NCI-H187 treated with DMSO at 0.1 percent for 48 hours (cell line): ENCODE measurements at places on chromosomes 12 and 14.

- no peak for DNase-seq
Measured at GRCh38 chr12:131353376-131353775, 357.5 kb upstream of the SFSWAP start.

DNA sequence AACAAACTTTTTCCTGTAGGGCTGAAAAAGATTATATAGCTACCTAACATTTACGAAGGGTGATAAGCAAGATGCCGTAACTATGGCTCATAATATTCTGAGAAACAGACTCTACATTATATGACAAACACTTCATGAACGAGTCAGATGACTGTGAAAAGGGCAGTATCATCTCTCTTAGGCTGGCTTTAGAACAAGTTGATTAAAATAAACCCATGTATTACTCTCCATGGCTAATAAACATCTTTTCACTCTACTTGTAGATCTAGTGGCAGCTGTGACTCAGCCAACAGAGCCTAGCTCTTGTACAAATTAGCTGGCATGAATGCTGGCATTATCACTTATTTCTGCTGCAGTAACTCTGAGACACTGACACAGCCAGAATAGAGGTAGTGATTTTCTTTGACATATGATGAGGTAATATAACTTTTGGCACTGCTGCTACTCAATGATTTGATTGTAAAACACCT is 47.1 kb downstream of the SLC2A13 start:
- no peak for DNase-seq

DNA sequence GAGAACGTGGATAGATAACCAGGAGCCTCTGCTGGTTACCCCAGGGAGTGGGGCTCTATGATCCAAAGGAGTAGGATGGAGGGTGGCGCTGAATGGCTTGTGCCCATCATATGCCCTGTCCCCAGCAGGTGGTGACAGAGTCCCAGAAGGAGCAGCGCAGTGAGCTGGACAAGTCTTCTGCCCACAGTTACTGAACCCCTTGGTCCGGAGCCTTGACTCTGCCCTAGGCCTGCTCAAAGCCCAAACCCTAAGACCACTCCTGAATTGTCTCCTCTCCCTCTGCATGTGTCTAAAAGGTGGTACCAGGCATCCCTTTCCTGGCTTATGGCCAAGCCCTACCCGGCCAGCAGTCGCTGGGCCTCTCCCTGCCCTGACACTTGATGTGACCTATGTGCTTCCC is 3.2 kb downstream of the PRPH start:
- DNase-seq: no peak

DNA sequence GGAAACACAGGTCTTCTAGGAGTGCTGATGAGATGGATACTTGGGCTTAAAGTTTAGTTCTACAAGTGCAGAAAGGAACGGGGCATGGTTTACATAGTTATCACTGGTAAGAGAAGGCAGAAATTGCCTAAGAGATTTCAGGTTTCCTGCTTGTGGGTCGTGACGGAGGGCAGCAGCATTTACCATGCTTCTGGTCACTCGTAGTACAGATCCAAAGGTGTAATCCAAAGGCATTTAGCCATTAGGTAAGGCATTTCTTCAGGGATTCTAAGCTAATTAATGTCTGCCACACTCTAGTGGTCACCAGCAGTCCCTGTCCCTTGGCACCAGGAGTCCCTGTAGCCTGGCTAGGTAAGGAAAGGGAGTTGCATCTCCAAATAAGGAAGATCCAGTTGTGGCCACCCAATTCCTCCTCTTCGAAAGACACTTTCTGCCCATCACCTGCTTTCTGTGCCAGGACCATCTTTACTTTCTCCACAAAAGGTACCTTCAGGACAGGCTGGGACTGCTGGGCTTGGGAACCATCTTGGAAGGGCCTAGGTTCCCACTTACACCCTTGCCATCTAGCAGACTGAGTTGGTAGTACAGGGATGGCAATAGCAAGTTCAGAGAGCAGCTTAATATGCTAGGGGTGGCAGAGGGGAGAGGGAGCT is 1.5 kb downstream of the GSTZ1 start:
- DNase-seq: no peak

DNA sequence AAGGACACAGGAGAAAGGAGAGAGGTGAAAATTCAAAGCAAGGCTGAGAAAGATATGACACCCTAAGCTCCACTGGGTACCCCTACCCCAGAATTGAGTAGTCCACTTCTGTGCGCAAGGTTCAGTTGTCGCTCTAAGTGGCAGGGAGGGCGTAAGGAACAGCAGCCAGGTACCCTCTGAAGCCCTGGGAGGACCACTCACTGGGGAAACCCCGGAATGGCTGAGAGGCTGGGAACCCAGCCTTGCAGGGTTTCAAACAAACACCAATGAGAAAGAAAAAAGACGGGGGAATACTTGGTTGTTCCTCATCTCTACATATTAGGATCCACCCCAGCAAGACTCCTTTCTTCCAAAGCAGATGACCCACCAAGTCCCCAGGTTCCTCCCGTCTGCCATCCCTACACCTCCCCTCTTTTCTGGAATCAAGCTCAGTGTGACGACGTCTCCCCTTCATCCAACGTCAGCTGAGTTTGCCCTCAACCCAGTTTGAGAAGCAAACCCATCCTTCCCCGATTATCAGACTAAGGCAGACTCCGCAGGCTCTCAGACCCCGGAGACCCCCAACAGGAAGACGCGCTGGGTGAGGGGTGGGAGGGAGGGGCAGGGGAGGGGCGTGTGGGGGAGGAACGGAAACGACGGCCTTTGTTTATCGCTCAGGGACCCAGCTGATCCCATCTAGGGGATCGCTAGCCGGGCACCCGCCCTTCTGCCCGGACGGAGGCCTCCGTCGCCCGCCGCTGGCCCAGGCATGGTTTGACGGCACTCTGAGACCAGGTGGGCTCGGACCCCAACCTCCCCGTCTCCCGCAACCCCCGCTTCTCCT is 795 bp downstream of the LMBR1L start:
- DNase-seq: no peak

GRCh38 chr12:64773386-64773785 is 14.2 kb upstream of the GNS start:
- no peak for DNase-seq

GRCh38 chr12:52684431-52684830 is 4.2 kb upstream of the KRT1 start:
- no peak for DNase-seq

DNA sequence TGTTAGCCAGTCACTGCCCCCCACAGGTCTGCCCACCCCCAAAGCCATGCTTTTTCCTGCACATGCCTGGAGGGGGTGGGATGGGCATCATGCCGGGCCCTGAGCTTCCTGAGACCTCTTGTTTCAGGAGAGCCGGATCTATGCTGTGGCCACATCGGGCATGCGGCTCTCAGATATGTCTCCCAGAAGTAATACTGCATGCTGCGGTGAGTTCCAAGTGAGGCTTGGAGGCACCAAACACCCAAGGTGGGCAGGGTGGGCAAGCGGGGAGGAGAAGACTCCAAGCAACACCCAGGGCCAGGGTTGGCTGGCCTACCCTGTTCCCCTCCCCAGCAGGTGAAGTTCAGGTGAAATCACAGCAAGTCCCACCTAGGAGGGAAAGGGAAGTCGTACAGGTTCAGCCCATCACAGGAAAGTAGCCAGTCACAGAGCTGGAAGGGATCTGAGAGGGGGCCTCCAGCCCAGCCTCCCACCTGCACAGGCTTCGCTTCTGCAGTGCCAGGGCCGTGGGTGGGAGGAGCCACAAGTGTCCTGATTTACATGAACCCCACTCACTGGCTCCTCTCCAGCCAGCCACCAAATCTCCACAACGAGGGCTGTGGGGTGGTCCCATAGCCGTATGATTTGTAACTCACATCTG is 30.9 kb downstream of the PIGH start:
- DNase-seq: no peak

GRCh38 chr12:127145929-127146789 is 1120.8 kb upstream of the TMEM132C start:
- DNase-seq: no peak

- DNase-seq: no peak
Measured at GRCh38 chr12:16358878-16359277, 11.4 kb downstream of the MGST1 start.

DNA sequence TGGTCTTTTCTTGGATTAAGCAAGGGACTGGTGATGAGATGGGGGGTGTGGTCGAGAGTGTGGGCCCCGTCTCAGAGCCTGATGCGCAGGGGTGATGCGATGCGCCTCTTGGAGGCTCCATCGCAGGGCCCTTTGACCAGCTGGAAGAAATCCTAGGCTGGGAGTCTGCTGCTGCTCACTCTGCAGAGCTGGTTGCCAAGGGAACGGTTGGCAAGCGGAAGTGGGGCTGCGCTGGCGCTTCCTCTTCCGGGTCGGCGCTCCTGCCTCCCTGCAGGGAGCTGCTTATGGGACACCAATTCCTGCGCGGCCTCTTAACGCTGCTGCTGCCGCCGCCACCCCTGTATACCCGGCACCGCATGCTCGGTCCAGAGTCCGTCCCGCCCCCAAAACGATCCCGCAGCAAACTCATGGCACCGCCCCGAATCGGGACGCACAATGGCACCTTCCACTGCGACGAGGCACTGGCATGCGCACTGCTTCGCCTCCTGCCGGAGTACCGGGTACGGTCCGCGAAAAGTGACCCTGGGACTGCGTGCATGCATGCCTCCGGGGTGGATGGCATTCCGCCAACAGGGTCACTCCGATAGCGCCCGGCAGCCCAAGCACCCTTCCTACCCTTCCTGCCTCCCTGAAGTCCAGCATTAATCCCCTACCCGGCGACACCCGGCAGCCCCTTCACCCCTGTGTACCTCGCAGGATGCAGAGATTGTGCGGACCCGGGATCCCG is at the start of gene MYG1:
Gene MYG1 (plus strand): TSS at position 242 of the 727 bp plus-strand sequence. CDS start 43 bp downstream, at position 285.
- DNase-seq: peak; percentile 55

- no peak for DNase-seq
Measured at GRCh38 chr12:75820071-75820470, 211.5 kb downstream of the PHLDA1 start.

DNA sequence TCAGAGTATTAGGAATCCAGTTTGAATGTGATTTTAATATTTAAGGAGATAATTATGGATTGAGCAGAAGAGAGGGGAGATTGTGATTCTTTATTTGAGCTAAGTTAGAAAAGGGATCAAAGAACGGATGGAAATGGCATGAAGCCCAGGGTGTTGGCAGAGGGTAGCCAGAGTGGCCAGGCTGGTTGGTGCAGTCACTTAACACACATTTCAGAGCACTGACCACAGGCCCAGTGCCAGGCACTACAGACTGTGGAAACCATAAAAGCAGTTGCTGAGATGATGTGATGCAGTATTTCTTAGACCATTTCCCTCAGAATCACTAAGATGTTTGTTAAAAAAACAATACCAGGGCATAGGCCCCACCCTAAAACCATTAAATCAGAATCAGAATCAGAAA is 167.7 kb upstream of the AMIGO2 start:
- DNase-seq: no peak
